Type B pancreatic cell (in vitro differentiated cells): ENCODE measurements at places on chromosomes 12 and 14. TPM values are rescaled to one million over a fixed set of nuclear protein-coding genes. Genes with fewer than 3 reads are reported as not detected.

The SLC2A13 gene
- 7.1 and 9.4 TPM in 2 replicates for total RNA-seq

The CDCA3 gene
- total RNA-seq: 31.7 and 33.5 TPM in 2 replicates

The OVCH1 gene
- total RNA-seq: 1.0 and 3.2 TPM in 2 replicates

The TTC8 gene
- total RNA-seq: 23.4 and 29.2 TPM in 2 replicates

The SMCO3 gene
- total RNA-seq: not detected in 2 replicates

The ITGA5 gene
- total RNA-seq: 2.5 and 25.9 TPM in 2 replicates

The SLC7A7 gene
- 9.7 and 31.6 TPM in 2 replicates for total RNA-seq

The GYS2 gene
- total RNA-seq: 0.26 TPM in 1 of 2 replicates, not detected in the other

The ANG gene
- total RNA-seq: 24.5 and 43.0 TPM in 2 replicates

The COX8C gene
- total RNA-seq: not detected in 2 replicates

The PTPRQ gene
- 0.36 and 1.3 TPM in 2 replicates for total RNA-seq

The RIMBP2 gene
- total RNA-seq: 23.7 and 35.6 TPM in 2 replicates

The RAB15 gene
- total RNA-seq: 31.4 and 55.6 TPM in 2 replicates

The PLCZ1 gene
- not detected in 2 replicates for total RNA-seq

The OASL gene
- 0.17 and 0.19 TPM in 2 replicates for total RNA-seq
